ENCODE measurements at places on chromosomes 3 and 15.
A peak's percentile ranks its signal among the peaks of the same experiment; 100 is the strongest.

- no peak for DNase-seq
Observed at GRCh38 chr15:31537770-31538592, 211.3 kb downstream of the KLF13 start.

GRCh38 chr15:60424006-60424405 lies 26.2 kb upstream of the ANXA2 start:
- DNase-seq = no peak

DNA sequence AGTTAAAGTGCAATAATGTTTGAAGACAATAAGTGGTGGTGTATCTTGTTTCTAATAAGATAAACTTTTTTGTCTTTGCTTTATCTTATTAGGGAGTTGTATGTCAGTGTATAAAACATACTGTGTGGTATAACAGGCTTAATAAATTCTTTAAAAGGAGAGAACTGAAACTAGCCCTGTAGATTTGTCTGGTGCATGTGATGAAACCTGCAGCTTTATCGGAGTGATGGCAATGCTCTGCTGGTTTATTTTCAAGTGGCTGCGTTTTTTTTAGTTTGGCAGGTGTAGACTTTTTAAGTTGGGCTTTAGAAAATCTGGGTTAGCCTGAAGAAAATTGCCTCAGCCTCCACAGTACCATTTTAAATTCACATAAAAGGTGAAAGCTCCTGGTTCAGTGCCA lies 2.7 kb downstream of the RPL15 start:
- no peak for DNase-seq

DNA sequence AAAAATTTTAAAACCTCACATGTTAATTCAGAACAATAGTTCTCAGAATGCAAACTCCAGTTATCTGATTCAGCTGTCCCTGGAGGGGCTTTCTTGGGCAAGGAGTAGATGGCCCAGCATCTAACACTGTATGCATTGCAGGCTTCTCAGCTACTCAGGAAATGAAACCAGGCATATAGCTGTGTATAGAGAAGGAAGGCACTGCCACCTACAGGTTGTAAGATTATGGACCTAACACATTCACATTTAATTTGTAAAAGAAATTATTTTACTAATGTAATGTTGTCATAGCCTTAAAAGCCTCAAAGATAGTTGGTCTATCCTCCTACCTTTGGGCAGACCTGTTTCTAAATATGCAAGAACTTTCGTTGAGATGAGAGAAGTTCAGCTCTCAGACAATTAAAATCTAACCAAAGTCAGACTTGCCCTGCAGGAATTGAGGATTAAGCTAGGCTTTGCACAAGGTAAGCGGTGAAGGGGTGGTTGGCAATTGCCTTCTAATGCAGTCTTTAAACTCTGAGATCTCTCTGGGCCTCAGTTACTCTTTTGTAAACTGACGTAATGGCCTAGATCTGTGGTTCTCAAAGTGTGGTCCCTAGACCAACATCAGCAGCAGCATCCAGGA lies 132.8 kb upstream of the SLC24A5 start:
- DNase-seq = peak; percentile 48

DNA sequence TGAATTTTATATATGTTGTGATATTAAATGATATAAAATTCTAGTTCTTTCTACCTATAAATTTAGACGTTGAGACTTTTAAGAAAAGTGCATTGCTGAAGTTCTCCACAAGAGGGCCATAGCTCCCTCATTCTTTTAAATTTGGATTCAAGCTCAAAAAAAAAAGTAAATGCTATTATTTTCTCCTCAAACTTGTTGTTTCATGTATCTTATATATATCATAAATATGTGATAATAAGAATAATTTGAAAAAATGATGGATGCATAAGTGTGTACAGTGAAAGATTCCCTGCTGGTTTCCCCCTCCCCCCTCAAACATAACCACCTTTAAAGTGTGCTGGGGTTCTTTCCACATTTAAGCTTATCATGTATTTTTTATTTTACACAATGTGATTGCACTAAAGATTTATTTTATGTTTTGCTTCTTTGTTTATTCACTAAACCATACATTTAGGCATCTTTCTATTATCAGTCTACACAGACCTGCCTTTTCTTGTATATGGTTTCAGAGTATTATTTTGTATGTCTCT lies 769.4 kb upstream of the GOLIM4 start:
- DNase-seq = peak; percentile 30

GRCh38 chr15:25990220-25990619 lies 127.1 kb upstream of the ATP10A start:
- DNase-seq = no peak

- DNase-seq = no peak
Observed at GRCh38 chr15:31326875-31327668, 437 bp downstream of the KLF13 start.

- no peak for DNase-seq
Observed at GRCh38 chr3:61146010-61146890, 105.0 kb downstream of the FHIT start.

- DNase-seq = peak; percentile 46
Observed at GRCh38 chr3:115553796-115554486, 69.4 kb upstream of the GAP43 start.

DNA sequence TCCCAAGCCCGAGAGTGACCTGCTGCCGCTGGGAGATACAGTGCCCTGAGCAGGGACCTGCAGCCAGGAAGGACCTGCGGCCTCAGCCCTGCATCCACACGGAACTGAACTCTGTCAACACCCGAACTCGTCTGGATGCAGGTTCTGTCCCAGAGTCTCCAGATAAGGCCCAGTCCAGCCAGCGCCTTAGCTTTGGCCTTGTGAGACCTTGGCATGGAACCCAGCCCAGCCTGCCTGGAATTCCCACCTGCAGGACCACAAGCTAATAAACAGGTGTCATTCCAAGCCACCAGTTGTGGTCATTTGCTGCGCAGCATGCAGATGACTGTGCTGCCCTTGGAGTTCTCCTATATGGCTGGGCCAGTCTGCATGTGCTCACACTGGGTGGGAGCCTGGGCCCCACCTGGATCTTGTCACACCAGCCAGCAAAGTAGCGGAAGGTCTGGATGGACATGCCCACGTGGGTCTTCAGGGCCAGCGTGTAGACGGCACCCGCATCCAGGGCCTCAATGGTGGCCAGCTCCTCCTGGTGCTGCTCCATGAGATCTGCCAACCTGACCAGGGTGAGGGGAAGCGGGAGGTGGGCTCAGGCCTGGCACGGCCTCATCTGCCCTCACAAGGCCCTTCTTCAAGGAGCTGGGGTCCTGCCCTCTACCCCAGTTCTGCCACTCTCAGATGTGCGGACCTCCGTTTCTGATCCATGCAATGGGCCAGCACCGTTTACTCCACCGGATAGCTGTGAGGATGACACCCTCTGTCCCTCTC lies 47.2 kb upstream of the SLC41A3 start:
- DNase-seq = no peak

- DNase-seq = no peak
Observed at GRCh38 chr15:58666957-58667356, 82.5 kb downstream of the ADAM10 start.

GRCh38 chr3:152302521-152303021 lies 33.8 kb downstream of the MBNL1 start:
- DNase-seq = peak; percentile 18

GRCh38 chr3:186457236-186457635 lies 86.9 kb downstream of the CRYGS start:
- DNase-seq = no peak

DNA sequence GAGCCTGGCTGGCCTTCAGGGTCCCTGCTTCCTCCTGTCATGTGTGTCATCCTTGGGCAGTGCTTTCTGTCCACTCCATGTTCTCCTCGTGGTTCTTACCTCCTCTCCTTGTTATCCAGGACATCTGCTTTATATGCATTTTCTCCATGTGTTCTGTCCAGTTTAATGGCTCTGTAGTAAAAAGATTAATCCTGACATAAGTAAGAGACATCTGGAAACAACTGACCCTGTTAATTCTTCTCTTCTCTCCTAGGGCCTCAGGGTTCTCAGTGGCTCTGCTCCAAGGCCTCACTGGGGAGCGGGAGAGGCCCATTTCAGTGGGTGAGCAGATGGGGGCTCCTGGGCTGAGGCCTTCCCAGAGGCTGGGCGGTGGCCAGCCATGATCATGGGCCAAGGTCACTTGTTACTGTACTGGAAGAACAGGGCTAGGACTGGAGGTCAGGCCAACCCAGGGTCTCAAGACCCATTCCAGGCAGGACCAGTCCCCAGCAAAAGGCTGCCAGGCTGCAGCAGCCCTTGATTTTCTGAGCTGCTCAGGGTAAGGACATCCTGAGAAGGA lies 20.2 kb upstream of the CDCP1 start:
- no peak for DNase-seq
